Natural killer cell (primary cell): ENCODE measurements at places on chromosomes 3 and 15. TPM values are rescaled to one million over a fixed set of nuclear protein-coding genes. Genes with fewer than 3 reads are reported as not detected.

The CTXND1 gene
- total RNA-seq = not detected

The STIMATE gene
- 33.1 TPM for total RNA-seq

The MASP1 gene
- not detected for total RNA-seq

The CACNA1D gene
- not detected for total RNA-seq

The FBLN2 gene
- total RNA-seq = 0.61 TPM

The SLC6A11 gene
- not detected for total RNA-seq

The CYP19A1 gene
- not detected for total RNA-seq

The UBA7 gene
- 283 TPM for total RNA-seq

The PTH1R gene
- total RNA-seq = not detected

The TICRR gene
- total RNA-seq = 0.14 TPM

The LDHAL6B gene
- total RNA-seq = not detected

The KLHL6 gene
- 13.6 TPM for total RNA-seq

The HHATL gene
- not detected for total RNA-seq

The COL6A5 gene
- total RNA-seq = not detected

The SLC12A8 gene
- 1.4 TPM for total RNA-seq

The GRIP2 gene
- not detected for total RNA-seq
